ENCODE measurements at places on chromosomes 13 and 19. TPM values are rescaled to one million over a fixed set of nuclear protein-coding genes. Genes with fewer than 3 reads are reported as not detected.

DNA sequence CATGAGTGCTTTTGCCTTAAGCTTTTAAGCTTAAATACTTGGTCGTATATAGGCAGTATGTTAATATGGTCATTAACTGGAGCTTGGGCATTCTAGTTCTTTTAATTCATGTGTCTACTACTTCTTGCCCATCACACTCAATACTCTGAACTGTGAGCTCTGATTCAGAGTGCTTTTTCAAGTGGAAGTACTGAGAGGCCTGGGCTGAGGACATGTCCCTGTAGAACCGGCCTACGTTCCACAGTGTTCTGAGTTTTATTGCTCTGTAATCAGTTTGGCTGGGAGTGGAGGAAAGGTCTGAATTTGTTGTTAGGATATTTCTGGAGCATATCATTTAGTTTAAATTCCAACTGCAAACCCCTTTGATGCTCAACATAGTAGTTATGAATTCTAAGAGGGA lies 1744.8 kb upstream of the MIR17HG start:
- DNase-seq = no peak

GRCh38 chr19:32688311-32688710 lies 3.3 kb upstream of the NUDT19 start:
- no peak for DNase-seq

DNA sequence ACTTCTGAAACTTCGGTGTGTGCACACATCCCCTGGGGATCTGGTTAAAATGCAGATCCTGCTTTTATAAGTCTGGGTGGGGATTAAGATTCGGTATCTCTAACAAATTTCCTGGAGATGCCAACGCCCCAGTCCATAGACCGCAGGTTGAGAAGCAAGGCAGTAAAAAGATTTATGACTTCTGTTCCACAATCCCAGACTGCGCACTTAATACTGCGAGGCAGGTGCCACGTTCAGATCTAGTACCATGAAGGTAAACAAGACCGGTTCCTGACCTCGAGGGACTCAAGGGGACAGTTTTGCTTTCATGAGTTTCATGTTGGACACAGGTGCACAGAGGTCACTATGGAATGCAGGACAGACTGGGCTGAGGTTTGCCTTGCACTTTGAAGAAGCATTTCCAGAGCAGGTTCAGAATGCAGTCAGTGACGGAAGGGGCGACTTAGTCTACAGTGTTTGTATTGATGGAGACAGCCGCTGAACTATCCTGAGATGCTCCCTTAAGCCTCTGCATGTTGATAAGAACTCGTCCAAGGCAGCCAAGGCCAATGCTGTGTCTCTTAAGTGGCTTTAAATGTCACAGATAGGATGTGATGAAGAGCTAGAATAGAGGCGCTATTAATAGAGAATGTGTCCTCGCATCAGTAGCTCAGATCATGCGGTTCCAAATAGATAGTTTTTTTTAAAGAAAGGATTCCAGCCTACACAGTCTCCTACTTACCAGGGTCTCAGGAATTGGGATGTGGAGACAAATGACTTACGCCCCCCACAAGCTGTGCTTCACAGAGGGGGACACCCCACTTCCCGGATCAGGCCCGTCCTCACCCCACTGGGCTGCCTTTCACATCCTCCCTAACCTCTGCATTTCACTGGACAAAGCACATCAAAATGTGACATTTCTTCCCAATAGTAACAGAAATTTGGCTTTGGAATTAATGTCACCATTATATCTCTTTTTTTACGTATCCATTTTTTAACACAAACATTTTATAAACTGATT lies 97.1 kb upstream of the IRS2 start:
- DNase-seq = no peak

The PEG3 gene
- 0.15 TPM for total RNA-seq

The CBY2 gene
- not detected for total RNA-seq

- no peak for DNase-seq
These were observed 7.7 kb downstream of the ZNF253 start for GRCh38 chr19:19873381-19873780.

The ZNF541 gene
- total RNA-seq = 0.91 TPM

DNA sequence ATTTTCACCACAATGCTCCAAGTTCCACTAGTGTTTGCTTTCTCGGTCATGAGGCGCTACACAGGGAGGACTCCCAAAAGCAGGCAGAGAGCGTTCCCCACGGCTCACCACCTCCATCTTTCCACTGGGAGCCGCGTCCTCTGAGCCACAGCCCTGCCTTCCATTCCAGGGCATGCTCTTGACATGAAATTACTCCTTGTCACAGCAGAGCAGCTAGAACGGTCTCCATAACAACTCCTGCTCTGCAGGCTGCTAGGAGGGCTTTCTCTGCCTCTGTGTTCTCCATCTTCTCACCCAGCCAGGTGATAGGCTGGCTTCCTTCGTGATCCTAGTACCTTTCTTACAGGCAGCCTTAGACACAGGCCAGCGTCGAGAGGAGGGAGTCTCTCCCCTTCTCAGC lies 171.8 kb upstream of the UBL3 start:
- no peak for DNase-seq

DNA sequence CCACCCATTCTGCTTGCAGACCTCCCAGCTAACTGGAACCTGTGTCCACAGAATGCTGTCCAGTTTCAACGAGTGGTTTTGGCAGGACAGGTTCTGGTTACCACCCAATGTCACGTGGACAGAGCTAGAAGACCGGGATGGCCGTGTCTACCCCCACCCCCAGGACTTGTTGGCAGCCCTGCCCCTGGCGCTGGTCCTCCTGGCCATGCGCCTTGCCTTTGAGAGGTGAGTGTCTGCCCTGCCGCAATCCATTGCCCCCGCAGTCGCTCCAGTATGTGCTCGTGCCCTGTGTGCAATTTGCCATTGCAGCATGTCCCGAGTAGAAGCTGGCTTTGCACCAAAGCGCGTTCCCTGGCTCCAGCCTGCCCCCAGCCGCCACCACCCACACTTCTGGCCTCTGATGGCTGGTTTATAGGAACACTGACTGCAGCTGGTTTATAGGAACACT lies 41.9 kb downstream of the CERS4 start:
- DNase-seq = no peak

DNA sequence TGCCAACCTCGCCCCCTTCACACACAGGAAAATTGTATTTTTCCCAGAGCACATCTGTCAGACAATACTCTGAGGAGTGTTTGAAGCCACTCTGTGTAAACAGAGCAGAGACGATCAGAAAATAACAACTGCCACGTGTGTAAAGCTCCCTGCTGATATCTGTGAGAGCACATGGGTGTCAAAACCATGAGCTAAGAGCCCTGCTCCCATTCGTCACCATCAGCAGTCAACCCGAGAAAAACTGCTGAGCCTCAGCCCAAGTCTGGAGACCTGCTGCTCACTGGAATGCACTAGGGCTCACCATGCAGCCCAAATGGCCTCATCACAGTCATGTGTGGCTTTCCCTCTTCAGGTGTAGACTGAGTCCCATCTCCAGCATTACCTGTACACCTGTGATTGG lies 304.1 kb downstream of the FGF14 start:
- DNase-seq = no peak

GRCh38 chr13:42981853-42982252 lies 10.2 kb downstream of the EPSTI1 start:
- no peak for DNase-seq

- DNase-seq = no peak
These were observed 1.7 kb downstream of the ETFB start for GRCh38 chr19:51364200-51365106.

GRCh38 chr19:44587963-44588770 lies 25.2 kb upstream of the IGSF23 start:
- DNase-seq = no peak

The IGFL3 gene
- total RNA-seq = not detected

DNA sequence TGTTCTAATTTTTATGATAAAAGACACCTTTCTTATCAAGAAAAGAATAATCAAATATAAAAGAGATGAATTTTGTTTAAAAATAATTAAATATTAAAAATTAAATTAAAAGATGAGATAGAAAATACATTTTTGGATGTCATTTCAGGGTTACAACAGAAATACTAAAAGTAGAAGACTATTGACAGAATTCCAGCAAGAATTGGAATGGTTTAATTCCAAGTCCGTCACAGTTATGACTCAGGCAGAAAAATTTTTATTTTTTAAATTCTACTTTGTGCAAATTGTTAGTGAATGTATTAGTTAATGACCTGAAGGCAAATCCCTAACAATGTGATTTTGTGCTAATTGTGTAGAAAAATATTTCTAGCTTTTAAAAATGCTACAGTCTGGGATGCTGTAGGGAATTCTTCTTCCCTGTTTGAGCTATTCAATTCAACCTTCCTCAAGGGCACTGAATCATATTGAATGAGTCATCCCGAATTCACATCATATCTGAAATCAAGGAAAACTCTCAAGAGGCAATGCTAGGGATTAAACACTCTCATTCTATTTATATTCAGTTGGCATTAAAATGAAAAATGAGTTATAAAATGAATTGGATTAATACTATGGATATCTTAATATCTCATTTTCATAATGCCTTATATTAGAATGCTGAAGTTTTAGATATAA lies 633.5 kb upstream of the ATXN8OS start:
- DNase-seq = no peak

DNA sequence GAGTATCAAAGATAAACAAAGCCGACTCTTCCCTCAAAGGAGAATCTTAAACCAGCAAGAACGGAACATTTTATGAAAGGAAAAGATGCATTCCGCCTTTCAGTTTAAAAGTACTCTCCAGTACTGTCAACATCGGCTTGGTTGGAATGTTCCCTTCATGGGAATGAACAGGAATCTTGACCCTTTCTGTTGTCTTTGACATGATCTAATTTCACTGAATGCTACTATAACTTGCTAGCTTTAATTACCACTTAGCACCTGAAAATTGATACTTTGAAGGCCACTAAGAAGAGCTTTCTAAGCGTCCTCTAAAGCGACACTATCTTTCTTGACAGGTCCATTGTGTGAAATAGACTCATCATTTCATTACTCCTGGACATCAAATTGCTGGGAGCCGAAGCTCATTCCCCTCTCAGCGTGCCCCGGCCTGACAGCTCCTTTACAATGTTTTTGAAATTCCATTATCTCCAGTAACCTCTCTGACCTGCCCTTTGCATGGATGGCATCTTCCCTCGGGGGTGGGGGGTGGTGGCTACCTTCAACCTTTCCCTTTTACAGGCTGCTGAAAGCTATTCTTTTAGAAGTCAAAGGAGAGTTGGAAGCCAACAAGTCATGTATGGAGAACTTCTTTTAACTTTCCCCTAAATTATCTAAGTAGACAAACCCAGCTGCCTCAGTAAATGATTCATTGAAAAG lies 67.9 kb downstream of the EFNB2 start:
- DNase-seq = no peak

DNA sequence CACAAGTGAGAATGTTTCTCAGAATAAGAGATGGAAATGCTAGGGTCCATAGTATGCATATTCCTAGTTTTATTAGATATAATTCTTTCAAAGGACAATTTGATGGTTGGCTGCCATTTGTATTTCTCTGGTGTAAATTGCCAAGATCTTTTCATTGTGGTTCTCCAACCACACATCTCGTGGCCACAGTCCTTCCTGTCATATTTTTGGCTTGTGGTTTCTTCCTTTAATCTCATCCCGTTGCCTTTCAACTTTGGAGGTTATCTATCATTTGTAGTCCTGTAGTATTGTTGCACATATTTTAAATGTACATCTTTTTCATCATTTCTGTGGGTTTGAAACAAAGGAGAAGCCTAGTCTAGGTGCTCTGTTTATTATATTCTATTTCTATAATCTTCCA lies 61.2 kb downstream of the WASF3 start:
- no peak for DNase-seq

- DNase-seq = no peak
These were observed 1.7 kb upstream of the DBP start for GRCh38 chr19:48638831-48639381.

DNA sequence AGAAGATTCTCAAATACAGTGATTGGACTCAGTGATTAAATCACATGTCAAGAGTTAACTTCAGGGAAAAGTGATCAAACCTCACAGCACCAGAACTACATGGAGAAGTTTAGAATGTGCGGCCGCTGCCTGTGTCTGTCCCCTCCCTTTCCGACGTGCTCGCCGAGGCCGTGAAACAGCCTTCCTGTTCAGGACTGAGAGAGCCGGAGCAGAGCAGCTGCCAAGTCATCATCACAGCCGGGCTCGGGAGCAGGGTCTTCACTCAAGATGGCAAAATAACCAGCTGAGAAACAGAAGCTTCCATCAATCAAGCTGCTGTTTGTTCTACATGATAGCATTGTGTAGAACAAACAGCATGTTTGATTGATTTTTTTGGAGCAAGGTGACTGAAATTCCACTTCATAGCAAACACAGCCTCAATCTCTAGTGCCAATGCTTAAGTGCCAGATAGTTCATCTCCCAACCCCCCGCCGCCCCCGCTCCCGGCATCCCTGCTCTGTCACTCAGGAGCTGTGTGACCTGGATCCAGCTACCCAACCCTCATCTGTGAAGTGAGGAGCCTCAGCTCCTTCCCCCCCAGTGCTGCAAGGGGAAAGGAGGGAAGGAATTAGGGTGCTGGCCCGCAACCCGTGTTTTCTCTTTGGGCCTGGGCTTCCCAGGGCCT lies 70.6 kb downstream of the HSPH1 start:
- no peak for DNase-seq

GRCh38 chr13:40074338-40074737 lies 418.9 kb downstream of the COG6 start:
- DNase-seq = no peak

- DNase-seq = peak; percentile 46
These were observed 18.8 kb upstream of the EDDM13 start for GRCh38 chr19:56253737-56254136.

GRCh38 chr13:36357231-36357630 lies 11.0 kb upstream of the SPART start:
- no peak for DNase-seq

DNA sequence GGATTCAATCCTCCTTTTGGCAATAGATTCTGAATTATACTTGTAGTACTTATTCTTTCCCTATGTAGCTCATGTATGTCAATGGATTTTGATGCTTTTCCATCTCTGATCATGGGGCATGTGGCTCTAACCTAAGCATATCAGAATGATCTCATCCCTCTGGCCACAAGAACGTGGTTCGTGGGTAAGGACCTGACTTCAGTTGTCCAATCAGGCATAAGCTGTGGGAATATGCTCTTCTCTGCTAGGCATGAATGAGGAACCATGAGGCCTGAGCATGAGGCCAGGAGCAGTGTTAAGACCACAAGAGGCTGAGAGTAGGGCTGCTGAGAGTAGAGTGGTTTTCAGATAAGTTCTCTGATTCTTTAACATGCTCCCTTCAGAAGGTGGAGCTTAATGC lies 292.4 kb upstream of the TSHZ3 start:
- DNase-seq = no peak

DNA sequence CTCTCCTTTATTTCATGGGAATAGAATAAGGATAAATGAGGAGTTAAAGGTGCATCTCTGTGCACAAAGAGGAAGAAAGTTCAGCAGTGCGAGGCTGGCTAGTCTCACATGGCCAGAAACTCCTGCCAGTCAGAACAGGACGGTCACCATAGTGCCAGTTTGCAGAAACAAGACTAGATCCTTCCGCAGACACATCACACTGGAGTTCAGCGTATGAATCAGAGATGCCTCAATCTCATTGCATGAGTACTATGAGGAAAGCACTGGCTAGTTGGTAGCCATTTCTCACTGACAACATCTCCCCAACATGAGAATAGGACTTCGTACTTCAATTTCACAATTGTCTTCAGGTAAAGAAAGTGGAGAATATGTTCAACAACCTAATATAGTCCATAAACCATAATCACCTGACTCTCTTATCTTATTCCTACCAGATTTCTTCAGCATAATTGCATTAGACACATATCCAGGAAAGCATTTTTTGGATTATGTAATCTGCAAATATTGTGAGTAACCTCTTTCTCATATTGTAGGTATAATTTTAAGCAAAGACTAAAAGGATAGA lies 34.9 kb downstream of the RXFP2 start:
- DNase-seq = no peak

The KBTBD6 gene
- total RNA-seq = 6.0 TPM

The FCER2 gene
- 3.8 TPM for total RNA-seq

- no peak for DNase-seq
These were observed 4.1 kb upstream of the CIRBP start for GRCh38 chr19:1264801-1265614.

Measured in naive thymus-derived CD4-positive, alpha-beta T cell (primary cell).